NCI-H2081 treated with DMSO at 0.1 percent for 48 hours (cell line): ENCODE measurements at places on chromosomes 1 and 21.

GRCh38 chr21:35996217-35996616 lies 64.1 kb downstream of the SETD4 start:
- DNase-seq: no peak

GRCh38 chr1:172585861-172586260 lies 52.9 kb downstream of the SUCO start:
- DNase-seq: no peak

- DNase-seq: no peak
Measured at GRCh38 chr1:70671006-70671405, 259.9 kb downstream of the CTH start.

GRCh38 chr1:226945858-226946245 lies 5.8 kb downstream of the COQ8A start:
- no peak for DNase-seq

GRCh38 chr1:207217778-207218511 lies 103.5 kb upstream of the CD55 start:
- no peak for DNase-seq

DNA sequence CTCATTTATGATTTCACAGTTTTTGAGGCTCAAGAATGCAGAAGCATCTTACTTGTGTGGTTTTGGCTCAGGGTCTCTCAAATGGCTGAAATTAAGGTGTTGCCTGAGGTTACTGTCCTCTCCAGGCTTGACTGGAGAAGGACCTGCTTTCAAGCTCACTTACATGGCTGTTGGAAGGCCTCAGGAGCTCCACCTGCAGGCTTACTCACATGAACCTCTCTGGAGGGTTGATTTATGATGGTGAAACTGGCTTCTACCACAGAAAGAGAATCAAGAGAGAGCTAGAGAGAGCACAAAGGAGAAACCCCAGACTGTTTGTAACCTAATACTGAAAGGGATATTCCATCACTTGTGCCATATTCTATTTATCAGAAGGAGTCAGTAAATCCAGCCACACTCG lies 6.2 kb upstream of the KCNK2 start:
- peak; percentile 21 for DNase-seq

DNA sequence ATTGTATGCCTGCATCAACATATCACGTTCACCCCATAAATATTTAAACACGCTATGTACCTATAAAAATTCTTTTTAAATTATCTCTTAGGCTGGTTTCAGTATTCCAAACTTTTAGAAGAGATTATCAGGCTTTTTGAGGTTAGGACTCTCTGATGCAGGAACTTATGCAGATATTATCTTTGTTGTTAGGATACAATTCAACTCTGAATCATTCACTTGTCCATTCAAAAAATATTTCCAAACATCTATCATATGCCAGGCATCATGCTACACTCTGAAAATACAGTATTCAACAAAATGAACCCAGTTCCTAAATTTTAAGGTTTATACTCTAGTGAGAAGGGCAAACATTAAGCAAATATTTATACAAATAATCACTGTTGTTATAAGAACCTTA lies 40.5 kb downstream of the ASH1L start:
- DNase-seq: no peak

GRCh38 chr1:52559875-52560274 lies 7.0 kb upstream of the TUT4 start:
- no peak for DNase-seq

GRCh38 chr21:41302976-41303375 lies 13.6 kb upstream of the FAM3B start:
- no peak for DNase-seq

DNA sequence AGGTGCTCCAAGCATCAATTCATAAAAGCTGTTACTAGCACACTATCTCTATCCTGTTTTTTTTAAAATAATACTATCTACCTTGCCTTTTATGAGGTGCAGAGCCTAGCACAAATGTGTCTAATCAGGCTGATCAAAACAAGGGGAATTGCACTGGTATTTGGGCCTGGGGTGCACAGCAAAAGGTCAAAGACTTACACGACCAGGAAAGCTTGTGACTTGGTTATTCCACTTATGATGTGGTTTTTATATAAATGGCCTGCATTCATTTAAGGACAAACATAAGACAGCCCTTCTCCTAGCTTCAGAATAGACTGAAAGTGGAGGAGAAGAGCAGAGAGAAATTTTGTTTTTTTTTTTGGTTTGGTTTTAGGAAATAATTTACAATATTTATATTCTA lies 98.4 kb upstream of the SGIP1 start:
- no peak for DNase-seq

DNA sequence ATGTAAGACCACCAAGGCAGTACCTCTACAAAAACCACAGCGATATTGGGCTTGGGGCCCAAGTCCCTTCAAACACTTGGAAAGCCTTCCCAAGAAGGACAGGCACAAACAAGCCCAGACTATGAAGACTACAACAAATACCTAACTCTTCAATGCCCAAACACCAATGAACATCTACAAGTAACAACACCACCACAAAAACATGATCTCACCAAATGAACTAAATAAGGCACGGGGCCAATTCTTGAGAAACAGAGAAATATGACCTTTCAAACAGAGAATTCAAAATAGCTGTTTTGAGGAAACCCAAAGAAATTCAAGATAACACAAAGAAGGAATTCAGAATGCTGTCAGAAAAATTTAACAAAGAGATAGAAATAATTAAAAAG lies 86.8 kb downstream of the COL24A1 start:
- DNase-seq: no peak

DNA sequence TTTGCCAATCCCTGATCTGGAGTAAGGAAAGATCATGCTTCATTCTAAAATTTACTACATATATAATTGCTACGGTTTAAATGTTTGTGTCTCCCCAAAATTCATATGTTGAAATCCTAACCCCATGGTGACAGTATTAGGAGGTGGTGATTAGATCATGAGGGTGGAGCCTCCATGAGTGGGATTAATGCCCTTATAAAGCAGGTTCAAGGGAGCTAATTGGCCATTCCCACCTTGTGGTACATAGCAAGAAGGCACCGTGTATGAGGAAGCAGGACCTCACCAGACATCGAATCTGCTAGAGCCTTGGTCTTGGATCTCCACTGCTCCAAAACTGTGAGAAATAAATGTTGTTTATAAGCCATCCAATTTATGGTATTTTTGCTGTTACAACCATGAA lies 55.5 kb downstream of the GADD45A start:
- no peak for DNase-seq

DNA sequence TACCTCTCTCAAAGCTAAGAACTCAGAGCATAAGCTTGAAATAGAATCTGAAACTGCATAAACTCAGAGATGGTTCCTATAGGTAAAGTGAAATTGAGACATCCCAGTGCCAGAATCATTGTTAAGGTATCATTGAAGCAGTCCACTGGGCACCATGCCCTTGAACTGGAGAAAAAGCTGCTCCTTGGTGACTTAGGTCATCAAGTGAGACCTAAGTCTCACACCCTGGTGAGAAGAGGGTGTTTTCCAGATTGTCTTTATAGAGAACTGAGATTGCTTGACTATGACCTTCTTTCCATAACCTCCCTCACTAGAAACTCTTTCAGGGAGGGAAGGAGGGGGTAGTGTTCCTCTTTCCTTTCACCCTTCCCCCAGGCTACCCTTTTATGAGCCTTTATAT lies 9.4 kb upstream of the ATP6V1G3 start:
- DNase-seq: no peak

- no peak for DNase-seq
Measured at GRCh38 chr1:13759072-13759471, 59.1 kb downstream of the PRDM2 start.

DNA sequence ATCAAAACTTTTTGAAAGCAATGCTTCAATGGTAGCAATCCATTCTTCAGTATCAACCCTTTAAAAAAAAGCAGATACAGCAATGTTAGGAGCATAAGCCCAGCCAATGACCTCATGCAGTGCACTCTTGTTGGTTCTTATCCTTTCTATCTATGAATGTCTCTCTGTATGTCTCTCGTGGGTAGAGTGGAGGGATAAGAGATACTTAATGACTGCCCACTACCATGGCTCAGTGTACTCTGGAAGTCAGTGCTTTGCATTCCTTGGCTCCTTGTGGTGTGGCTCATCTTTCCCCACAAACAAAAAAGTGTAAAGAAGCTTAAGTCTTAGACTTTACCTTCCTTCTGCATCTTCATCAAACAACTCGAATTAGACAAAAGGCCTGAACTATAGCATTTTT lies 50.3 kb downstream of the PCSK9 start:
- no peak for DNase-seq

- DNase-seq: no peak
Measured at GRCh38 chr21:28783641-28784185, 209.0 kb downstream of the LTN1 start.

DNA sequence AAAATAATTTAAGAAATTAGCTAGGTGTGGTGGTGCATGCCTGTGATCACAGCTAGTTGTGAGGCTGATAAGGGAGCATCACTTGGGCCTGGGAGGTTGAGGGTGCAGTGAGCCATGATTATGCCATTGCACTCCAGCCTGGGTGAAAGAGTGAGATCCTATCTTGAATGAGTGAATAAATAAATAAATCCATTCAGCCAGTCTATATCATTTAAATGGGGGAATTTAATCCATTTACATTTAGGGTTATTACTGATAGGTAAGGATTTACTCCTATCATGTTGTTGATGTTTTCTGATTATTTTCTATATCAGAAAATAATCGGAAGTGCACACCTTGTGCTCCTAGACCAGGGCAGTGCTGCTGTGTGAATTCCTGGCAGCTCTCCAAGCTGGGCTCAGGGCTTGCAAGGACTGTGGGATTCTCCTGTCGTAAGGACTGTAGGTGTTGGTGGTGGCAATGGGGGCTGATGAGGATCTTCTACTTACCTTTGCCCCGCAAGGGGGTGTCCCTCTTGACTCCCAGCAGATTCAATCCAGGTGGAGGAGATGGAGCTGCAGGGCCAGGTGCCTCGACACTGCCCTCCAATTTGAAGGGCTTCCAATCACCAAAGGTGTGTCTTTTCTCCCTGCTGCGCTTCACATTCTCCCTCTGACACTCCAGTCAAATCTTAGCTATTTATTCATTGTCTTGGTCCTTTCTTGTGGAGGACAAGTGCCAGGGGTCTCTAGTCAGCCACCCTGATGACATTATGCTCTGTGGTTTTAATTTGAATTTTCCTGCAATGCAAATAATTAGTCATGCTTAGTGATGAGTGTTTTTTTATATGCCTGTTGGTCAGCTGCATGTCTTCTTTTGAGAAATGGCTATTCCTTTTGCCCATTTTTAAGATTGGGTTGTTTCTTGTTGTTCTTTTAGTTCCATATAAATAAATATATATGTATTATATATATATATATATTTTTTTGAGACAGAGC lies 14.1 kb upstream of the TRAPPC10 start:
- DNase-seq: no peak

- DNase-seq: no peak
Measured at GRCh38 chr1:13588946-13589796, 5.5 kb downstream of the PDPN start.

GRCh38 chr1:228013131-228013934 lies 6.5 kb downstream of the WNT3A start:
- DNase-seq: no peak

DNA sequence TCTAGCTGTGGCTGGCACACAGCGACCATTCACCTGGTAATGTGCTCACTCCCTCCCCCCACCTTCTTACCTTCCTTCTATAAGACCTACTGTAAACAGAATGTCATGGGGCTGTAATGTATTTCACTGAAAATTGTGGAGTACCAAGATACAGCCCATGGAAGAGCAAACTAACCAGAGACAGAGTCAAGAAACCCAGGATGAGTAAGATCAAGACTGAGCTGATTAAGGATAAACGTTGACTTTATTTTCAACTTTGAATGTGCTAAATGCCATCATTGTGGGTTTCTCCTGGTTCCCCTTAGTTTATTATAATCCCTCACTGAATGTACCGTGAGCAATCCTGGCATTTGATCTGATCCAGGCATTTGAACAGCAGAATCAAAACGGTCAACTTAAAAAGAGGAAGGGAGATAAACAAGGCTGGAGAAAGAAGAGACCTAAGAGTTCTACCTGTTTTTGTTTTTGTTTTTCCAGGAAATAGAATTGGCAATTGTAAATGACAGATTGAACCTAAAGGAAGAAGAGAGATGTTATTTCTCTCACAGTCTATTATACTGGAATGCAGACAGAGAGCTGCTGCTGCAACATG lies 16.1 kb upstream of the ATP1B1 start:
- no peak for DNase-seq

DNA sequence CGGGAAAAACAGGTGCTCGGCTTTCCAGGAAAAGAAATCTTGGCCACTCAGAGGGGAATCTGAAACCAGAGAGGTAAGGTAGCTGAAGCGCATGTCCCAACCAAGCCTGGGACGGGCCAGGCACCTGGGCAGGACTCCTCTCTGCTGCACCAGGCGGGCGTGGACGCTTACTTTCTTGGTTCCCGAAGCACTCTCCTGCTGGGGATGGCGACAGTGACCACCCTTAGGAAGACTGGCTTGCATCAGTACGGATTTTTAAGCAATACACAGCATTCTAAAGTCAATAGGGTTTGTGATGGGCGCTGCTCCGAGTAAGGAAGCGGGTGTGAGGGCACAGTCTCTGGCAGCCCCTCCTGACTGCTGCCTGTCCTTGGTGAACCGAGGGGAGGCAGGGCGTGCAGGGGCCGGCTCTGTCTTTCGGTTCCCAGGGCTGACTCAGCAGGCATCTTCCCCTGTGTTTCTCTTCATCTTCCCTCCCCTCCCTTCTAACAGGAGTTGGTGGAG lies 74.9 kb upstream of the ANGPTL1 start:
- DNase-seq: no peak

- DNase-seq: no peak
Measured at GRCh38 chr1:100483230-100483629, 54.7 kb upstream of the GPR88 start.

DNA sequence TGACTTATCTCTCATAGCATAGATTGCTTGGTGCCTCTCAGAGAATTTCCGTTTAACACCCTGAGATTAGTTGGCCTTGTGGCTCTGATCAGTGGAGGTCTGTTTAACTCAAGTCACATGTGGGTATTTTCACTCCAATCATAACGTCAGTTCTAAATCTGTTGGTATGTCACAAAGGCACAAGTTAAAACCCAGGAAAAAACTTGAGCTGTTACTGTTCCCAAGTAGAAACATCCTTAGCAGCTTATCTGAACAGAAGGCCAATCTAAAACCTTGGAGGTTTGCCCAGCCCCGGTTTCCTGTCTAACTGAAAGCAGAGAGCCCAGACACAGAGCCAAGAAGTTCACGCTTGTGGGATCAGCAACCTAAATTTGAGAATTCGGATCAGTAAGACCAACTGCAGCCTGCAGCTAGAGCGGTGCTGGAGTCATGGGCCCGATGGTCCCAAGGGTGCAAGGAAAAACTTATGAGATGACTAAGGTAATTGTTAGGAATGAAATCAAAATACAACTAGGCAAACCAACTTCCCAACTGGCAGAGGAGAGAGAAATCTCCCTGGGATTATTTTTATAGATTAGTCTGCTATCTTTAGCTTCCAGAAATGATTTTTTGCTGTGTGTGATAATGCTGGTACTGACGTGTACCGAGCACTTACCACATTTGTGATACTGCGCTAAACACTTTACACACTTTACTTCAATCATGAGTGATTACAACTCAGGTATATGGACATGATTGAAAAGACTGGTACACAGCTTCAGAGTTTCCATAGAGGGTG lies 90.2 kb upstream of the C1orf21 start:
- DNase-seq: no peak

- DNase-seq: no peak
Measured at GRCh38 chr1:165895451-165895871, 68.0 kb downstream of the UCK2 start.
